Activated naive CD4-positive, alpha-beta T cell treated with anti-CD3 and anti-CD28 coated beads, Interleukin-2, amount 10 ng/mL, durations not matched to agents 7 days and 5 days (primary cell): ENCODE measurements at places on chromosomes 12 and 14.

GRCh38 chr14:95321693-95322455 lies 2.2 kb upstream of the CLMN start:
- DNase-seq = no peak

DNA sequence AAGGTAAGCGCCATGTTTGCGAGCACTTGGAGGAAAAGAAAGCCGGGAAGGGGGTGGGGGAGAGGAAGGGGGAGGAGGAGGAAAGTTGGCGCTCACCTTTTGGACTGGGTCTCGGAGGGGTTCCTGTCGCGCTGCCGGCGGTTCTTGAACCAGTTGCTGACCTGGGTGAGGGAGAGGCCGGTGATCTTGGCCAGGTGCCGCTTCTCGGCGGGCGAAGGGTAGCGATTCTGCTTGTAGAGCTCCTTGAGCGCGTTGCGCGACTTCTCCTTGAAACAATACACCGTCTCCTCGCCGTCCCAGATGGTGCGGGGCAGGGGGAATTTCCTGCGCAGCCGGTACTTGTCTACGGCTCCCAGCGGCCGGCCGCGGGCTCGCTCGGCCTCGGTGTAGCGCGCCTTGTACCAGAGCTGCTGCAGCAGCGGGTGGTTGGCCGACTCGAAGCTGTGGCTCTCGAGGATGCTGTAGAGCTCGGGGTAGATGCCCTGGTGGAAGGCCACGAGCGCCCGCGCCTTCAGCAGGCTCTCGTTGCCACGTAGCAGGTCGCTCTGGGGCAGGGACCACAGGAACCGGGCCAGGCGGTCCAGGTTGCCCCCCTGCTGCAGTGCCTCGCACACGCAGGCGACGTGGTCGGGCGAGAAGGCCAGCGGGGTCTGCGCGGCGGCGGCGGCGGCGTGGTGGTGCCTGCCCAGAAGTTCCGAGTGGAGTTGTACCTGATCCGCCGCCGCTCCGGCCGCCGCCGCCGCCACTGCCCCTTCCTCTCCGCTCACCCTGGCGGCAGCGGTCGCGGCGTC lies 840 bp downstream of the SIX4 start:
- peak; percentile 45 for DNase-seq

- DNase-seq = no peak
These were observed 175.8 kb upstream of the HMGA2 start for GRCh38 chr12:65648461-65648860.

GRCh38 chr14:21347201-21347600 lies 36.6 kb downstream of the SUPT16H start:
- no peak for DNase-seq

DNA sequence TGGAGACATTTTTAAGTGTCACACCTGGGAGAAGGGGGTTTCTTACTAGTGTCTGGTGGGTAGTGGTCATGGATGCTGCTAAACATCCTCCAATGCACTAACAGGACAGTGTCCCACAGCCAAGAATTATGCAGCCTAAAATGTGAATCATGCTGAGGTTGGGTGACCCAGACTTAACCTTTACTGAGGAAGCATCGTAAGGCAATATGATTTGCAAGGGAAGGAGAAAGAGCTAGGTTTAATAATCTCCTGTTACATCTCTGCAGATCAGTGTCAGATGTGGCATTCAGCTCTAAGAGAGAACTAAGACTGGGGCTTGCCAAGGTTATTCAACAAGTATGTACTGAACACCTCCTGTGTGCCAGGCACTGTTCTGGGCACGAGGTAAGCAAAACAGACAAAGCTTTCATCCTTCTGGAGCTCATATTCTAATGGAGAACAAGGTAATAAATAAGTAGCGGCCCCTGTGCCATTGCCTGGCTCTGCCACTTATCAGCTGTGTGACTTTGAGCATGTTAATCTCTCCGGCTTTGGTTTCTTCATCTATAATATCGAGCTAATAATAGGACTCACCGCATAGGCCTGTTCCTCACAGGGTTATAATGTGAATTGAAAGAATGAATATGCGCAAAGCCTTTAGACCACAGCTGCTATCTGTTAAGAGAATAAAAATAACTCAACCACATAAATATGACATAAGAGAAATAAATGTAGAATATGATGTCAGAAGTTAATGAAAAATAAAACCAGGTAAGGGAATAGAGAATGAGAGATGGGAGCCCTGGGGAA lies 13.5 kb upstream of the GOLGA5 start:
- no peak for DNase-seq

DNA sequence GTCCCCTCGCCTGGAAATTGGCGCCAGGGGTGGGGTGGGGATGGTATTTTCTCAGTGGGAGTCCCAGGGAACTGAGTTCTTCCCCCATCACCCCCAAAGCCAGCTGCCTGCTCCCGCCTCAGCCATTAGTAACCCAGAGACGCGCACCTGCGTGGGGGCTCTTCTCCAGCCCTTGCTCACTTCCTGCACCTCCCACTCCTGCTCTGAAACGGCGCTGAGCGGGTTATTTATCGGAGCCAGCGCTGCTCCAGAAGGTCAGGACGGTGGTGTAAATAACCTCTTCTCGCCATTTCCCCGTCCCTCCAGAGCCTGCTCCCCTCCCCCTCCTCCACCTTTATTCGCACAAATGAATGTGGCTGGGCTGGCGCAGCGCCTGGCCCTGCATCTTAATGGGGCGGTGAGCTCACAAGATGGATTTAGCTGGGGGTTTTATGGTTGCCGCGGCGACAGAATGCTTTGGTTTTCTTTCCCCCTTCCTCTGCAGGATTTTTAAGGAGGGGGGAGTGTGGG lies 12.2 kb downstream of the GPR84 start:
- peak; percentile 45 for DNase-seq

- DNase-seq = no peak
These were observed 26.0 kb downstream of the MAPK1IP1L start for GRCh38 chr14:55077170-55078151.
